A549 treated with CORT108297 at 1 μM for 4 hours (cell line): ENCODE measurements at places on chromosomes 1 and 21. TPM values are rescaled to one million over a fixed set of nuclear protein-coding genes. Genes with fewer than 3 reads are reported as not detected.

Gene SMCP
- not detected in 5 replicates for total RNA-seq

Gene TRMT13
- total RNA-seq, result 5.9 to 8.7 TPM (median 6.9 TPM) in 5 replicates

Gene AGO3
- total RNA-seq, result 5.8 to 9.8 TPM (median 6.8 TPM) in 5 replicates

Gene DNASE2B
- not detected in 5 replicates for total RNA-seq

Gene BROX
- total RNA-seq, result 18.2 to 24.2 TPM (median 20.2 TPM) in 5 replicates

Gene FNDC10
- 5.8 to 9.6 TPM (median 9.2 TPM) in 5 replicates for total RNA-seq
